Cardiac muscle cell (in vitro differentiated cells and primary cell): ENCODE measurements at places on chromosomes 2 and 18.
A peak's percentile ranks its signal among the peaks of the same experiment; 100 is the strongest.

- peak; percentile 50 for DNase-seq
These were observed 88.3 kb downstream of the ETAA1 start for GRCh38 chr2:67485431-67485830.

- no peak for DNase-seq
These were observed 85.8 kb downstream of the POU3F3 start for GRCh38 chr2:104939570-104940217.

- no peak for DNase-seq
These were observed 151.2 kb downstream of the ABCA12 start for GRCh38 chr2:214987261-214987660.

GRCh38 chr18:23057096-23057495, 78.2 kb upstream of the CABLES1 start:
- DNase-seq: no peak

DNA sequence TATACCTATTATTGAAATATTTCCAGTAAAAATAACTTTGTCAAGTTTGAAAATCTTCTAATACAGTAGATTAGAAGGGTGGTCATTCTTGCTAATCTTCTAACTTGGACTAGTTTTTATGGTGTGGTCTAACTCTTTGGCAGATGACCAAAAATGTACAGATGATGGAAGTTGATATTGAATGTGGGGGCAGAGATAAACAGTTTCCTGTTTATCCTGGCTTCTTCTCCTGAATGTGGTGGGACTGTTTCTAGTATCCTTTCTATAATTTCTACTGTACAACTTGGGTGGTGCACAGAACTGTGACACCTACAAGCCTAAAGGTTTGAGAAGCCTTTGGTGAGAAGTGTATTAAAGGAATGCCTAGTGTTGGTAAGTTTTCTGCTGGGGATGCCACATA, 178.7 kb downstream of the PDE11A start:
- no peak for DNase-seq

- peak; percentile 55 for DNase-seq
These were observed 91.4 kb upstream of the TACR1 start for GRCh38 chr2:75290600-75291150.

DNA sequence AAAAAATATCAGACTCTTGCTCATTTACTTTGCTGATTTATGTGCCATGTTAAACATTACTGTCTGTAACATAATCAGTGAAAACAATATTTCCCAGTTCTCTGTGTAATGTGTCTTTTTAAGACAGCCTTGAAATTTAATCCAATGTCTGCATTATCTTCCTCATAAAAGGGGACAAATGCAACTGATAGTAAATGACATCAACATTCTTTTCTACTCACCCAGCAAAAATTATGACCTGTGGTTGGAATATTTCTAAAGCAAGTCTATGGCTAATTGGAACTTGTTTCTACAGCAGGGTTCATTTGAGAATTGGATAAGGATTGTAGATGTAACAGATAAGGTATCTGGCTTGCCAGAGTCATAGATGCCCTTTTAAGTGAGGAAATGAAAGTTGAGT, 34.8 kb downstream of the C1D start:
- no peak for DNase-seq

- peak; percentile 32 for DNase-seq
These were observed 159.6 kb upstream of the SIX2 start for GRCh38 chr2:45168711-45169338.

DNA sequence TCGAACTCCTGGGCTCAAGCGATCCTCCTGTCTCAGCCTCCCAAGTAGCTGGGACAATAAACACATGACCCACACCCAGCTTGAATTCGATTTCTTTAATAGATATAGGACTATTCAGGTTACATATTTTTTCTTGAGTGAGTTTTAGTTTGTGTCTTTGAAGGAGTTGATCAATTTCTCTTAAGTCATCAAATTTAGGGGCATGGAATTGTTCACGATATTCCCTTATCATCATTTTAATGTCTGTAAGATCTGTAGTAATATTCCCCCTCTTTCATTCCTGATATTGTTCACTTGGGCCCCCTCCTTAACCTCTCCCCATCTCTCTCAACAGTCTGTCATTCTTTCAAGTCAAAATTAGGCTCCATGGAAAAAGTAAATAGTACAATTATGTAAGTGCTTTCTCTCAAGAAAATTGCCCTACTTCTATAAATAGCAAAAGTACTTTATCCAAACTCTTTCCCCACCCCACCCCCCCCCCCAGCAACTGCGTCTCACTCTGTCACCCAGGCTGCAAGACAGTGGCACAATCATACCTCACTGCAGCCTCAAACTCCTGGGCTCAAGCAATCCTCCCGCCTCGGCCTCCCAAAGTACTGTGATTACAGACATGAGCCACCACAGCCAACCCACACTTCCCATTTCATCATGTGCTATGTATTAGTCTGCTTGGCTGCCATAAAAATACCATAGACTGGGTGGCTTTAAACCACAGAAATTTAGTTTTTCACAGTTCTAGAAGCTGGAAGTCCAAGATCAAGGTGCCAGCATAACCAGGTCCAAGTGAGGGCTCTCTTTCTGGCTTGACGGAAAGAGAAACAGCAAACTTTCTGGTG, 20.1 kb downstream of the WDR33 start:
- no peak for DNase-seq

GRCh38 chr2:69594341-69594740, 49.2 kb downstream of the AAK1 start:
- peak; percentile 57 for DNase-seq

DNA sequence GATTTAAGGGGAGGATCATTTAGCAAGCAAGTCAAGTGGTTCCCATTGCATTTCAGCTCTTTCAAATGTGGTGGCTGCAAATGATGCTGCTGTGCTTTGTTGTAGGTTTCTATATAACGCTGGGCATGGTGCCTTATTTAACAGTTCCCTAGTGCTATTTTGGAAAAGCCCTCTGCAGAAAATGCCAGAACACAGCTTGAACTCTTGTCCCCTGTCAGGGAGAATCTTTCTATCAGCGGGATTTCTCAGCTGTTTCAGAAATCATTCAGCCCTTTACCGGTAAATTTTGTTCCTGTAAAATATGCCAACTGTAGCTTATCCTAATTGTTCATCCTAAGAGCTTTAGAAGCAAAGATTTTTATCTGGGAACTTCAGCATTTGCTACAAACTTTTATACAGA, 77.8 kb upstream of the DTNA start:
- no peak for DNase-seq

DNA sequence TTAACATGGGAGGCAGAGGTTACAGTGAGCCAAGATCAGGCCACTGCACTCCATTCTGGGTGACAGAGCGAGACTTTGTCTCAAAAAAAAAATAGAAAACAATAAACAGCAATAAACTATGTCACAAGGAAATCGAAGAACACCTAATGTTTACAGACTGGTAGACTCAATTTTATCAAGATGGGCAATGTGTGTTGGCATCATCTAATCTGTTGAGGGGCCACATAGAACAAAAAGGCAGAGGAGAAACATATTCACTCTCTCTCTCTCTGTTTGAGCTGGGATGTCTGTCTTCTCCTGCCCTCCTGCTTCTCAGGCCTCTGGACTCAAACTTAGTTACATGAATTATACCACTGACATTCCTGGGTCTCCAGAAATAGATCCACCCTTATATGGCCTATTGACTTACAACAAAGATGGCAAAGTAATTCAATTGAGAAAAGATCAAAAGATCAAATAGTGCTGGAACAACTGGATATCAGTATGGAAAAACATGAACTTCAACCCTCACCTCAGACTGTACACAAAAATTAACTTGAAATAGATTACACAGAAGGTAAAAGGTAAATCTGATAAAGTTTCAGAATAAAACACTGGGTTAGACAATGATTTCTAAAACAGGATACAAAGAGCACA, 703.8 kb upstream of the CRIM1 start:
- DNase-seq: no peak

- no peak for DNase-seq
These were observed 146.5 kb upstream of the RAB12 start for GRCh38 chr18:8462651-8463185.
